ENCODE measurements at places on chromosomes 16 and 17.

DNA sequence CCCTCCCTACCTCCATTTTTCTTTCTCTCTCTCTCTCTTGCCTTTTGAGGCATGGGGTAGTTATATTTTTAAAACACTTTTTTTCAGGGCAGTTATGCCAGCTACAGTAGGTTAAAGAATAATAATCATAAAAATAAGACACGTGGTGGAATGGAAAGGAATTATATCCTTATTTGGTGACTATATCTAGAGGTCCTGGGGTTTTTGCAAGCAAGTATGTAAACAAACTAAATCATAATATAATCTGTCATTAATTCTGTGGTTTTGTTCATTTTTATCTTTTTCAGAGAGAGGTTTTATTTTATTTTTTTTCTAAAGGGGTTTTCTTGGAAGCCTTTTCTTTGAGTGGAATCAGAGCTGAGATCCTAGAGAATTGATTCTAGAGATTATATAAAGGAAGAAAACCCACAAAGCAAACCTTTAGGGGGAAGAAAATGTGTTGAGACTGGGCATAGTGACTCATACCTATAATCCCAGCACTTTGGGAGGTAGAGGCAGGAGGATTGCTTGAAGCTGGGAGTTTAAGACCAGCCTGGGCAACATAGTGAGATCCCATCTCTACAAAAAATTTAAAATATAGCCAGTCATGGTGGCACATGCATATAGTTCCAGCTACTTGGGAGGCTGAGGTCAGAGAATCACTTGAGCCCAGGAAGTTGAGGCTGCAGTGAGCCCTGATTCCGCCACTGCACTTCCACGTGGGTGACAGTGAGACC lies 53.2 kb downstream of the NQO1 start:
- no peak for DNase-seq

DNA sequence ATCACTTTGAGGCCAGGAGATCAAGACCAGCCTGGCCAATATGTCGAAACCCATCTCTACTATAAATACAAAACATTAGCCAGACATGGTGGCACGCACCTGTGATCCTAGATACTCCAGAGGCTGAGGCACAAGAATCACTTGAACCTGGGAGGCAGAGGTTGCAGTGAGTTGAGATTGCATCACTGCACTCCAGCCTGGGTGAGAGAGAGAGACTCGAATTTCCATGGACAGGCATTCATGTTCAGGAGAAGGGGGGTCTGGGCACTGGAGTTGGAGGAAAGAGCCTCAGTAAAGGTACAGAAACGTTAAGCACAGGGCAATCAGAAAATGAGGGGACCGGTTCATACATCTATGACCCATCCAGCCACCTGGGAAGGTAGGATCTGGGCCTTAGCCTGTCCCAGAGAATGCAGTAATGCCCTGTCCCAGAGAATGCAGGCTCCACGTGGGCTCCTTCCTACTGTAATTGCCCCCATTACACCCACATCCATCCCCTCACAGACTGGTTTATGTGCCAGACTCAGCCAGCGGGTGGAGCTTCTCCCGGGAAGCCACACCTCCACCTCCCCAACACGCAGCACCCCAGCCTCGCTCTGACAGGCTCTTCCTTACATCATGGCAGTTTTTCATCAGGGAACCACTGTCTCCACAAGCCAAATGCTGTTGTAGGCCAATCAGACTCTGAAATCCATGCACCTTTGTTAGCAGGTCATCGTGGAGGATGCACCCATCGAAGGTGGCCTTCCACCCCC lies 21.6 kb upstream of the ARL4D start:
- no peak for DNase-seq

DNA sequence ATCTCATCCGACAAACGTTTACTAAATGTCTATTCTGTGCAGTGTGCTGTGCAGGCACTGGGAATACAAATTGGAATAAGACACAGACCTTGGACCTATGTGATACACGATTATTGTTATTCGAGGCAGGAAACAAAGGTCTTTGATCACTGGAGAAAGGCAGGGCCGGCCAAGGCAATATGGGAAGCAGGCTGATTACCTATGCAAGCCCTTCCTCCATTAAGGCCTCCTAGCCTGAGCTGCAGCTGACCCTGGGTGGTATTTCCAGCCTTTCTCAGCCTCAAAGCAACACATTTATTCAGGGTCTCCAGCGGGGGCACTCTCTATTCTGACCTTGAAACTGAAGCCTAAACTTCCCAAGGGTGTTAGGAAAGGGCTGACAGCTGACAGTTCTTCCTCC lies 13.4 kb downstream of the ST6GALNAC1 start:
- DNase-seq: no peak

DNA sequence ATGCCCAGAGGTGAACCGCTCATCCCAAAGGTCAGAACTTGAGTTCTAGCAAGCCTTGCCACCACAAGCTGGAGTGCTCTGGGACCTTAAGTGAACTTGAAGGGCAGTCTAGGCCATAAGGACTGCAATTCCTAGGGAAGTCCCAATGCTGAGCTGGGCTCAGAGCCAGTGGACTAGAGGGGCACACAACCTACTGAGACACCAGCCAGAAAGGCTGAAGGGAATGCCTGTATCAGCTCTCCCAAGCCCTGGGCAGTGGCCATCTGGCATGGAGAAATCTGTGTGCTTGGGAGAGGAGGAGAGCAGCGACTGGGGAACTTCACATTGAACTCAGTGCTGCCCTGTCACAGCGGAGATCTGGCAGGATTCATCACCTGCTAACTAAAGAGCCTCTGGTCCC lies 201.3 kb downstream of the CEP112 start:
- DNase-seq: no peak

GRCh38 chr16:67773099-67773498 lies 33.3 kb downstream of the RANBP10 start:
- DNase-seq: no peak

- DNase-seq: peak; percentile 45
These were observed 5.2 kb upstream of the TOB1 start for GRCh38 chr17:50871364-50871763.

DNA sequence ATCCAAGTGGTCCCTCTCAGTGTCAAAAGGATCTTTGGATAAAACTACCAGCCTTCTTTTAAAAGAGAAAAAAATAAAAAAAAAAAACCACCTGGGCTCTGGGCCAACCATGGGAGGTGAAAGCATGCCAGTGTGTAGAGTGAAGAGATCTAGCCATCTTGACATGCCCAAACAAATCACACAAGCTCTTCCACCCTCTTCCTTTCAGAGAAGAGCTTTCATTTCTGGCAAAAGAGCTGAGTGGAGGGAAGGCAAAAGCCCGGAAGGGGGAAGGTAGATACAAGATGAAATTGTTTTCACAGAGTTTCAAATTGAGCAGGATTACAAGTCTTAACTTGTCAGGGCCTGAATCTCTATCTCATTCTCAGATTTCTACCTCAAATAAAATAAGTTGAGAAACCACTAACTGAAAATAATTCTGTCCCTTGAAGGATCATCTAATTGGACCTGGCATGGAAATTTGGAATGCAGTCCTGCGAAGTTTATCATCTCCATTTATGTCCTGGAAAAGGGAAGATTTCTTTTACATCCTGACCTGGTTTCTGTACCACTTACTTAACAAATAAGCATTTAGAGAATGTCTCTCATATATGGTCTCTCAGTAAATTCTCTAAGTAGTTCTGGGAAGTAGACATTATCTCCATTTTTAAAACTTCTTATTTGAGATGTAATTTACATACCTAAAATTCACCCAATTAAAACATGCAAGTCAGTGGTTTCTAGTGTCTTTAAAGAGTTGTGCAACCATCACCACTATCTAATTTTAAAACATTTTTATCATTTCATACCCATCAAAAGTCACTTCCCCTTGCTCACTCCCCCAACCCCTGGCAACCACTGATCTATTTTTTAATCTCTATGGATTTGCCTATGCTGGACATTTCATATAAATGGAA lies 93.7 kb downstream of the TANGO6 start:
- DNase-seq: no peak

DNA sequence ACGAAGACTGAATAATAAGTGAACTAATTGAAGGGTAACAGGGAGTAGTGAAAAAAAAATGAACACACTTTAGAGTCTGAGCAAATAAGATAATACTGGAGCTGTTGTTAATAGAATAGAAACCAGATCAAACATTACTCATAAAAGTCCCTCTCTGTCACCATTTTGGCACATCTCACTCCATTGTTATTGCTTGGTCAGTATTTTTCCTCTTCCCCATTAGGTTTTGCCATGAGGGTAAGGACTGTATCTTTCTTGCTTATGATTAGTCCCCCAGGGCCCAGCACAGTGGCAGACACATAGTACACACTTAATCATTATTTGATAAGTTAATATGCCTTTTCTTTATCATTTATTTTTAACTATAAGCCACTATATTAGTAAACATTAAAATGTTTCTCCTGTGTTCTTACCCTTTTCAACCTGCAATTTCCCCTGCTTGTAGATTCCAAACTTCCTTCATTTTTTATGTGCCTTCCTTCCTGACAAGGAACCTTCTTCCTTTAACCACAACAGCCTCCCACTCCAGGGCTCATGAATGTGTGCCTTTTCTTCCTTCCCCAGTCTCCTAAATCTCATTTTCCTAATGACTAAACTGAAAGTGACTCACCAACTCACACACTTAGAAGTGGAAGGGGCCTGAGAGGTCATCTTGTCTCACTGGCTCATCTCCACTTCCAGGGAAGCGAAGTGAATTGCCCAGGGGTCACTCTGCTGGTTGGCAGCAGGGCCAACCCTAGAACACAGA lies 88.2 kb upstream of the HAS3 start:
- DNase-seq: no peak
